Pancreas (tissue), 10 donors: ENCODE measurements at places on chromosomes 1 and 21. TPM values are rescaled to one million over a fixed set of nuclear protein-coding genes. Genes with fewer than 3 reads are reported as not detected.

Gene F11R
- 22.7 TPM for polyA plus RNA-seq

Gene DFFA
- 8.9 TPM for polyA plus RNA-seq

Gene SYTL1
- 254 TPM for polyA plus RNA-seq

Gene CD2
- 0.61 TPM for polyA plus RNA-seq

Gene BNIPL
- 0.31 TPM for polyA plus RNA-seq

Gene CD1E
- not detected for polyA plus RNA-seq

Gene RSPO1
- polyA plus RNA-seq = 0.11 TPM

Gene TMEM9
- polyA plus RNA-seq = 52.2 TPM

Gene PLK3
- polyA plus RNA-seq = 21.6 TPM

Gene MMP23B
- 1.1 TPM for polyA plus RNA-seq

Gene OR2L5
- polyA plus RNA-seq = not detected

Gene TSPAN1
- 12.4 TPM for polyA plus RNA-seq

Gene PADI4
- not detected for polyA plus RNA-seq
